Head of caudate nucleus (tissue), 42 donors: ENCODE measurements at places on chromosomes 11 and 22.

- DNase-seq = no peak
These were observed 271.2 kb upstream of the SYN3 start for GRCh38 chr22:33329398-33329797.

- peak; percentile 25 for DNase-seq
These were observed 42.2 kb upstream of the FAM181B start for GRCh38 chr11:82775736-82776346.

GRCh38 chr22:48889209-48889830 is 938.4 kb downstream of the BRD1 start:
- DNase-seq = no peak

DNA sequence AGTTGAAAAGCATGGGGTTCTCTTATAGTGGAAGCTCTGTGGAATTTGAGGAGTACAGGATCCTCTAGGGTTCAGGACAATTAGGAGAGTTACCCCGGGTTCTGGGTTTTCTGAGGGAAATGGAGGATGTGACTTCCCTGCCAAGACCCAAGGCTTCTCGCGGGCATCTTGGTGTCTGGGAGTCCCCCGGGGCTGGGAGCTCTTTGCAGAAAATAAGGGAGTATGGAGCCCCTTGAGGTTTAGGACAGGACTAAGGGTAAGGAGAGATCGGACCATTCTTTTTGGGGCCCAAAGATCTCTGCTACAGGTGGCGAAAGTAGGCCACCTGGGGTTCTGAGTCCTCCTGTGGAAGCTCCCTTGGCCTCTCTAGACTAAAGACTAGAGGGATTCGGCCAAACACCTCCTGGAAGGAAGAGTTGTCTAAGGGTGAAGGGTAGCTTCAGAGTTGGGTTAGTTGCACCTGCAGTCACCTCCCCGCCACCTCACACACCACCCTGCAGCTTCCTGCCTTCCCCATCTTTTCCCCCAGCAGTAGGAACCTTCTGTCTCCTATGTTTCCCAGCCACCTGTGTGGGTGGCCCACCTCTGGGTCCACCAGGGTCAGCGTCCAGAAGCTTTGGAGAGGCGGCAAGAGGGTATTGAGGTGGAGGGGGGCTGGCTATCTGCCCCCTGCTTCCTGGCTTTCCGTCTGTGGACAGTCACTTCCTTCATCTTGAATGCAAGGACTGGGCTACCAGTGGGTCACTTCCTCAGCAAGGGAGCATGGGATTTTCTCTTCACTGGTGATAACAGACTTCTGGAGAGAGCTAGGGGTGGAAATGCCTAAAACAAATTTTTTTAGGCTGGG is 908 bp downstream of the LIMK2 start:
- no peak for DNase-seq

GRCh38 chr11:20114588-20114987 is 45.7 kb downstream of the DBX1 start:
- no peak for DNase-seq

GRCh38 chr22:47043835-47044721 is 281.6 kb downstream of the TBC1D22A start:
- DNase-seq = no peak

- DNase-seq = no peak
These were observed 25.0 kb downstream of the MN1 start for GRCh38 chr22:27776650-27776958.

- DNase-seq = no peak
These were observed 85.7 kb downstream of the WNT11 start for GRCh38 chr11:76120513-76121101.

DNA sequence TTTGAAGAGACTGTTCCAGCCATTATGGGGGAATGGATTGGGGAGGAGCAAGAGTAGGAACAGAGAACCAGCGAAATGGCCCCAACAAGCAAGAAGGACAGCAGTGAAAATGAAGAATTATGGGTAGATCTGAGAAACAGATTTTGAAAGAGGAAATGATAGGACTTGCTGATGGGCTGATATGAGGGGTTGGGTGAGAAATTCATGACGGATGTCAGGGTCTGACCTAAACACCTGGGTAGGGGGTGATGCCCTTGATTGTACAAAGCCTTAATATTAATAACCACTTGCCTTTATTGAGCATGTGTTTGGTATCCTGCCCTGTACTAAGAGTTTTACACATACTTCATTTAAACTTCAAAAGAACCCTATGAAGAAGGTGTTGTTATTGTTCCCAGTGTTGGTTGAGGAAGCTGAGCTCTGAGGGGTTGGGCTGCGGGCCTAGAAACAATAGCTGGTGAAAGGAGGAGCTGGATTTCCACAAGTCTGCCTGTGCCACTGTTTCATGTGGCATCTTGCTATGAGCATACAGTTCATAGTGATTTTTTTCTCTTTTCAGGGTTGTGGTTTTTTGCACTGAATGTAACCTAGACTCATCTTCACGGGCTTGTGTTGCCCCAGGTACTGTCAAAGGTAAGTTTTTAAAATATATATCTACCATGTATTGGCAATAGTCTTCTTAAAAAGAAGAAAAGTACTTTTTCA is 61.1 kb upstream of the TNRC6B start:
- DNase-seq = no peak
